ENCODE measurements at places on chromosomes 6 and 20.

- DNase-seq = peak; percentile 9
Measured at GRCh38 chr6:127341471-127342202, 1.8 kb downstream of the ECHDC1 start.

DNA sequence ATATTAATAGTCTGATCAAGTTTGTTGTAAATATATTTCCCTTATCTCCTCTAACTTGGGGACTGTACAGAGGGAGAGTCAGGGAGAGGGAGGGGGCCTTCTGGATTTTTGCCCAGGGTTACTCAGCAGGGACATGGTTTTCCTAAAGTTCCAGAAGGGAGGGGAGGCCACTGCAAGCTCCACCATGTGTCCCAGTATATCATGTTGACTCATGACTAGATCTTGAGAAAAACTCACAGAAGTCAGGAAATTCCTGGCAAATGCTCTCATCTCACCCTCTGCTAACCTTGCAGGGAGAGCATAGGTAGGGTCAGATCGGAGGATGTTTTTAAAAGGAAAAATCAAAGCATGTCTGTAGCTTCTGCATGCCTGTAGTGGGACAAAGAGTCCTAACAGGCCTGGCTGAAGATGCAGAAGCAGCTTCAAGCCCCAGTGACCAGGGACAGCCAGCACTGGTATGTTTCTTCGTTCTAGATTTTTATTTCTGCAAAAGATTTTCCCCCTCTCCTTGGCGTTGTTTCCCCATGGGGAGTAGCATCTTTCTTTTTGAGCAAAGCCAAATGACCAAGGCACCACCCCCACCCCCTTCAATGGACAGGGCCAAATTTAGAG lies 272.9 kb upstream of the SUPT3H start:
- DNase-seq = peak; percentile 97

GRCh38 chr20:19322061-19322985 lies 109.9 kb downstream of the SLC24A3 start:
- peak; percentile 16 for DNase-seq

GRCh38 chr6:152127432-152128165 lies 320.1 kb downstream of the ESR1 start:
- DNase-seq = peak; percentile 29

- no peak for DNase-seq
Measured at GRCh38 chr6:88223298-88223697, 57.2 kb upstream of the CNR1 start.

DNA sequence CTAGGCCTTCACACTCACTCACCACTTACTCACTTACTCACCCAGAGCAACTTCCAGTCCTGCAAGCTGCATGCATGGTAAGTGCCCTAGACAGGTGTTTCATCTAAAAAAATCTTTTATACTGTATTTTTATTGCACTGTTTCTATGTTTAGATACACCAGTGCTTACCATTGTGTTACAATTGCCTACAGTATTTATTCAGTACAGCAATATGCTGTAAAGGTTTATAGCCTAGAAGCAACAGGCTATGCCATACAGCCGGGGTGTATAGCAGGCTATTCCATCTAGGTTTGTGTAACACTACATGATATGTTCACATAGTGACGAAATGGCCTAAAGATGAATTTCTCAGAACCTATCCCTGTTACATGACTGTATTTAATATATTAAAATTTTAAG lies 37.1 kb upstream of the KCNK5 start:
- DNase-seq = no peak

Measured in EH (cell line).